Stimulated activated CD4-positive, alpha-beta T cell treated with anti-CD3 and anti-CD28 coated beads, Interleukin-4, amount 100 ng/mL, for 48 hours (primary cell): ENCODE measurements at places on chromosomes 5 and 9.

DNA sequence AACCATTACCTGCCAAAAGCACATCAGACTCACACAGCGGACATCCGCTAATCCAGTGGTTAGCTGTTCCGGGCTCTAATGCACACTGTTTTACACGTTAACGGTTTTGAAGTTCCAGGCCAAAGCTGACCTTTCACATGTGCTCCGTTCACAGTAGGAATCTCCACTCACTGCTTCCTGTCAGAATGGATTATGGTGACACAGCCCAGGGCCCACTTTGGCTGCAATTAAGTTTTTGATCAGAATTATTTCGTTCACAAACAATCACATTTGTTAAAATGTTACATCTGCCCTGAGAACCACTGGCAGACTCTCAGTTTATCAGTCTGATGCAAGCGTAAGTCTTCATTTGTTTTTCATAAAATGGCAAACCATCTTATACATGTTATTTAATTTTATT, 30.2 kb upstream of the CATSPER3 start:
- no peak for DNase-seq

- DNase-seq, result no peak
Measured at GRCh38 chr5:114657342-114658130, 295.7 kb downstream of the KCNN2 start.

GRCh38 chr9:33794560-33794959, 801 bp upstream of the PRSS3 start:
- DNase-seq, result no peak

DNA sequence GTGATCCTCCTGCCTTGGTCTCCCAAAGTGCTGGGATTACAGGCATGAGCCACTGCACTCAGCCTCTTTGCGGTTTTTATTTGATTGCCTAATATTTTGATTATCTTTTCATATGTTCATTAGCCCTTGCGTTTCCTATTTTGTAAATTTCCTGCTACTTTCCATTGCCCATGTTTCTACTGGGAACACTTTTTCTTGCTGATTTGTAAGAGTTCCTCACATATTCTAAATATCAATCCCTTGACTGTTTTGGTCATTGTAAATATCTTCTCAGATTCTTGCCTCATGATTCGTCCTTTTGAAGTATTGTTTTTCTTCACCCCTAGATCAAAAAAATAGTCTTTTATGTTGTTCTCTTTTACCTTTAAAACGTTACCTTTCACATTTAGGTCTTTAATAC, 37.9 kb upstream of the TTC1 start:
- DNase-seq, result no peak

DNA sequence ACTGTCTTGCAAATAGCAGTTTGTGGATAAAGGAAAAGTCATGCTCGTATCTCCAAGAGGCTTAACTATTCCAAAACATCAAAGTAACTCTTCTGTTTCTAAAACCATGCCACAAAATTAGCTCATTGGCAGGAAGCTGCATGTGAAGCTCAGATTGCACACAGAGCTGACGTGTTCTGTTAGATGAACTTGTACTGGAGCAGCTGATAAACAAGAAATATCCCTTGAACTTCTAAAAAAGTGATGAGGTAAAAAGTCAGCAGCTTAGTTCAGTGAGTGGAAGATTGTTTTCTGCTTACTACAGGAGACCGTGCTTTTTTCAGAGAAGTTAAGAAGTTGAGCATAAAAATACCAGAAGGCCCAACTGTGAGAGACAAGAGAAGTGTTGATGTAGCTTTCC, 113.2 kb downstream of the SLC12A2 start:
- no peak for DNase-seq

- DNase-seq, result no peak
Measured at GRCh38 chr9:88653406-88653805, 118.4 kb downstream of the NXNL2 start.

DNA sequence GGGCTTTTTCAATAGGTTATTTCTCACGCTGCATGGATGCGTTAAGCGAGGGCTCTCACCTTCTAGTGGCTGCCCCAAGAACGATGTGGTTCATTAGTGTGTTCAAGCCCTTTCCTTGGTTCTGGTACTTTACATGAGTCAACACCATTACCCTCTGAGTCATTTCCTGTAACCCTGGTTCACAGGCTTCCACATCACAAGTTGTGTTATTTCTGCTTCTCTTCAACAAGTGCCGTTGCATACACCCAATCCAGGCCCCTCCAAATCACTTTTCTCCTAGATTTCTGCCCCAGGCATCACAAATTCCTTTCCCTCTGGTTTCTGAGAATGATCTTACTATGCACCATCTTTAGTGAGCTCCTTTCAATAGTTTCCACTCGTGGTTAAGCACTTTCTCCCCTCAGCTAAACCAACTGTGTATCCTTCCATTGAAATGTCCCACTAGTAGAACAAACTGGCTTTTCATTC, 69.5 kb upstream of the RAD23B start:
- DNase-seq, result peak; percentile 1

GRCh38 chr5:149108651-149109280, 32.5 kb upstream of the ABLIM3 start:
- DNase-seq, result no peak

DNA sequence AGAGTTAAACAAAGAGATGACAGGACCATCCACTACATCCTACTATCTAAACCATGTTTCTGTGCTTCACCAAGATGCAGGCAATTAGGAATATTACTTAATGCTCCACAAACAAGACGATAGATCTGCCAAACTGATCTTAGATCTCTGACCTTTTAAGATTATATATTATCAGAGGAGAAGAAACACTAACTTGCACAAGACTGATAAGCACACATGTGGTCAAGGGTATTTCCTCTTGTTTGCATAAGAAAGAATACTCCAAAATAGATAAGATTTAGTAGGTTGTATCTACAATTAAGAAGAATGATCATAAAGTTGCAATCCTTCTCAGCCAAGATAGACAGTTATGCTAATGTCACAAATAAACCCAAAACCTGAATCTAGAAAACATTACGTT, 601.0 kb upstream of the ACO1 start:
- DNase-seq, result no peak

GRCh38 chr5:74173241-74173640, 467.3 kb downstream of the ENC1 start:
- no peak for DNase-seq

GRCh38 chr5:20055301-20055700, 67.3 kb upstream of the CDH18 start:
- DNase-seq, result no peak

DNA sequence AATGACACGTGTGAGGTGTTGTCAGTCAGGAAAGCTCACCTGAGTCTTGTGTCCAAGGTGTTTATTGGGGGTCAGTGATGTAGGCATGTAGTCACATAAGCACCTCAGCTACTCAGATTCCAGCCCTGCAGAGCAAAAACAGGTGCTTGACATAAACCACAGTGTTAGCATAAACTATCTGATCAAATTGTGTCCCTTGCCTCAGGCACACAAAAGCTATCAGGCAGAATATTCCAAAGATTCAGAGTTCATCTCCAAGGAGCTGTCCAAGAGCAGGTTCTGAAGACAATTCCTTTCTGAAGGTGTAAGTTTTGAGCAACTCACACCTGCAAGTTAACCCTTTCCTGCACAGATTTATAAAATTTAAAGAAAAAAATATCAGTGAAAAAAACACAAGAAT, 102.2 kb upstream of the ITGA1 start:
- no peak for DNase-seq

DNA sequence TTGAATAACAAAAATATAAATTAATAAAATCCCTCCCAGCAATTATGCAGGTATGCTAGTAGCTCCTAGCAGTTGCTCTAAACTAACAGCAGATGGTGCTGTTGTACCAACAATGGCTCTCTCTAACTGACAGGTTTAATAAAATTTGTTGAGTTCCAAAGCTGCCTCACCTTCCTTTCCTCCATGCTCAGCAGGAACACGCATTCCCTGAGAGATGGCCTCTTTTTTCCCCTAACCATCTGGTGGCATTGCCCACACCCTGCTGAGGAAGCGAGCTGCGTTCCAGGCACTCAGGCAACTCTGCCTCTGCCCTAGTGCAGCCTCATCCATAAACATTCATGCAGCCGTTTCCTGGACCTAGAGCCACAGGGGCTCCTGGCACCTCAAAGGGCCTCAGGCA, 106.2 kb downstream of the KLHL3 start:
- DNase-seq, result no peak

DNA sequence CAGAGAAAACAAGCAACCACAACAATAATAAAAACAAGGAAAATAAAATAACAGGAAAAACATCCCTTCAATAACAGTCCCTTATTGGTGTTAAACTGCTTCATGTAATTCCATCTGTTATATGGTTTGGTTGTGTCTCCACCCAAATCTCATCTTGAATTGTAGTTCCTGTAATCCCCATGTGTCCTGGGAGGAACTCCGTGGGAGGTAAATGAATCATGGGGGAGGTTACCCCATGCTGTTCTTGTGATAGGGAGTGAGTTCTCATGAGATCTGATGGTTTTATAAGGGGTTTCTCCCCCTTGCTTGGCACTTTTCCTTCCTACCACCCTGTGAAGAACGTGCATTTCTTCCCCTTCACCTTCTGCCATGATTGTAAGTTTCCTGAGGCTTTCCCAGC, 369.8 kb downstream of the TMEM232 start:
- DNase-seq, result no peak

- DNase-seq, result no peak
Measured at GRCh38 chr9:12906646-12907045, 131.8 kb downstream of the LURAP1L start.

DNA sequence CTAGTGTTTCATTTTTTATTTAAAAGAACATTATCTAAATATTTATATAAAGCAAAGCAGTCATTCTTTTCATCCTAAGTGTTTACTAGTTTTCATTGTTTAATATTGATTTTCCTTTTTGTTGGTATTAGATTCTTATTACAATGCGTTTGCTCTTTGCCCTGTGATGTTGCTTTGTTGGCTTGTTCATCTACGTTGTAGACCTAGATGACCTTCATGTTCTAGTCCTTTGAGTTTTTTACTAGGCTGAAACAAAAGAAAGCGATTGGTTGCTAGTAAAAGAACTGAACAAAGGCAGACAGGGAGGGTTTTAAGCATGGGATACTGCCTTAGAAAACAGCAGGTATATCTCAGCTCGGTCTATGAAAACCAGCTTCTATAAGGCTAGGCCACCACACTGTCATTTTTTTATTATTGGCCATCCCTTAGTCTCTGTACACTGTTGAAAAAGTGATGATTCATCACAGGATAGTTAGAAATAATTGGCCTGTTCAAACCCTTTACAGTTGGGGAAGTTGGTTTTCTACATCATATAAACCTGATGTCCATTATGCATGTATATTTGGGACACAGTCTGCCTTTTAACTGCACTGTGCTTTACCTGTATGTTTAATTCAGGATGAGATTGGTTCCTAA, 119.0 kb downstream of the ZCCHC7 start:
- DNase-seq, result no peak

- DNase-seq, result no peak
Measured at GRCh38 chr9:95317893-95318211, 343 bp upstream of the FANCC start.

GRCh38 chr5:9160747-9161146, 385.1 kb downstream of the SEMA5A start:
- DNase-seq, result no peak

DNA sequence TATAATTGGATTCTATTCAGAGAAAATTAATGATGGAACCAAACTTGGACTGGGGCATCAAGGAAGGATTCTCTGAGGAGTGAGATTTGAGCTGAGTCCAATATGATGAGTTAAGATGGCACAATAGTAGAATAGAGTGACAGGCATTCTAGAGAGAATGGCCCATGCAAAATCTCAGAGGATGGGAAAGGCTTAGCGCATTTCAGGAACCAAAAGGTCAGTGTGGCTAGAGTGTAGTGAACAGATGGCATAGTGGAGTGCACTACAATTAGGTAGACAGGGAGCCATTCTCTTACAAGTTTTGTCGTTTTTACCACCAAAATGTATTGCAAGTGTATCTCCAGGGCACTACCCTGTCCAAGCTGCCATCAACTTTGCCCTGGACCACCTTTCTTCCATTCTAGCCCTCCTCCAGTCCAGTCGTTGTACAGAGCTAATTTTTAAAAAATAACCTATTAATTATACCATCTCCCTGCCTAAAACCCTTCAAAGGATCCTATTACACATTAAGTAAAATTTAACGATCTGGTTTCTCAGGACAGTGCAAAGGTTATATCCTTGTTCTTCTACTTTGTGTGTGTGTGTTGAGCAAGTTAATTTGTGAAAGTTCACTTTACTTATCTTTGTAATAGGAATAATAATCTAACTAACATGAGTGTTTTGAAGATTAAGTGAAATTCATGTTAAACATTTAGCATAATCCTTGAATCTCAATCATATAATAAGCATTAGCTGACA, 211.7 kb downstream of the COMMD10 start:
- DNase-seq, result no peak

DNA sequence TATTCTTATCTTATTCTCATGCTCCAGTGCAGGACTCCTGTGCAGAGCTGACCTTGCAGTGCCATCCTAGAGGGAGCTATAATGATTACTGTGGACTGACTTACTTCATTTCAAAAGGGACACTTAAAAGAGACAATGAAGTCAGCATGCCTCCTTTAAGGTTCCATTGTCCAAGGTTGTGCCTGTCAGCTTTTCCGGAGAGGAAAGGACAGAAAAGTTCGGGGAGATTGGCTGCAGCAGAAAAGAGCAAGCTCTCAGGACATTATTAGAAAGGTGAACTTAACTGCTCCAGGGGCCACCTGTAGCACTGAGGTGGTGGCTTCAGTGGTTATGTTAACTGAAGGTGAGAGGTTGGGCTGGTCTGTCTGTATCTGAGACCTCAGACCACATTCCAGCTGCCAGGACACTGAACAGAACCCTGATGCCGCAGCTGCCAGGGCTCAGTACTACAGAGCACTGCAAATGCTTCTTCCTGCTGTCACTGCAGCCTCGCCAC, 112.9 kb downstream of the ST8SIA4 start:
- no peak for DNase-seq

DNA sequence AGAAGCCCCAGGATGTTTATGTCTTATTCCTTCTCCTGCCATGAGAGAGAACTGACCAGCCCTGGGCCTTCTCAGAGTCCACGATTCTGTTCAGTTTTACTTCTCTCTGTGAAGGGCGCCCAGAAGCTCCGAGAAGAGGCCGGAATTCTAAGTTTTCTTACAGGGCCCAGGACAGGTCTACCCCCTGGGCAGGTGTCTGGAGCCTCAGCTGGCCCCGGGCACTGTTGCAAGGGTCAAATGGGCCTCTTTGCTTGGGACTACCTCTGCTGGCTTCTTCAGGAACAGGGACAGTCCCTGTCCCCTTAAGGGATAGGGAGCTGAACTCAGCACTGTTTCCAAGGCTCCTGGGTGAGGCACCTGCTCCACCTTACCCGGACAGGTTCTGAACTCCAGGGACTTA, 55.0 kb downstream of the RASGEF1C start:
- DNase-seq, result no peak

DNA sequence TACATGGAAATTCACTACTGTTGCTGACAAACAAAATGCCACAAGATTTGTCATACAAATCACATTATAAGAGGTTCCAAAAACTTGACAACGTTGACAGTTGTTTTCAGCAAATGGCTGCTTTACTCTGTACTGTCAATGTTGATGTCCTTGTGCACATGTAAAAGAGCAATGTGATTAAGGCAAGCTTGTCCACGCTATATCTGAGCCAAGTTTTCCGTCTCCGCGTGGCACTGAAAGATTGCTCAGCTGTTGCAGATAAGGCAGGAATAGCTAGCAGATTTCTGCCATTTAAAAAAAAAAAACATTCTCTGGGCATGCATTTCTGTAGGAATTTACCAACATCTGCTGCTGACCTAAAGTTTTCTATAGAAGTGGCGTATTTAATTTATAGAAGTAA, 46.4 kb upstream of the MEF2C start:
- no peak for DNase-seq
